Progenitor cell of endocrine pancreas (in vitro differentiated cells): ENCODE measurements at places on chromosomes 2 and 18.

GRCh38 chr2:168350380-168350779 is 103.0 kb upstream of the STK39 start:
- DNase-seq = no peak

DNA sequence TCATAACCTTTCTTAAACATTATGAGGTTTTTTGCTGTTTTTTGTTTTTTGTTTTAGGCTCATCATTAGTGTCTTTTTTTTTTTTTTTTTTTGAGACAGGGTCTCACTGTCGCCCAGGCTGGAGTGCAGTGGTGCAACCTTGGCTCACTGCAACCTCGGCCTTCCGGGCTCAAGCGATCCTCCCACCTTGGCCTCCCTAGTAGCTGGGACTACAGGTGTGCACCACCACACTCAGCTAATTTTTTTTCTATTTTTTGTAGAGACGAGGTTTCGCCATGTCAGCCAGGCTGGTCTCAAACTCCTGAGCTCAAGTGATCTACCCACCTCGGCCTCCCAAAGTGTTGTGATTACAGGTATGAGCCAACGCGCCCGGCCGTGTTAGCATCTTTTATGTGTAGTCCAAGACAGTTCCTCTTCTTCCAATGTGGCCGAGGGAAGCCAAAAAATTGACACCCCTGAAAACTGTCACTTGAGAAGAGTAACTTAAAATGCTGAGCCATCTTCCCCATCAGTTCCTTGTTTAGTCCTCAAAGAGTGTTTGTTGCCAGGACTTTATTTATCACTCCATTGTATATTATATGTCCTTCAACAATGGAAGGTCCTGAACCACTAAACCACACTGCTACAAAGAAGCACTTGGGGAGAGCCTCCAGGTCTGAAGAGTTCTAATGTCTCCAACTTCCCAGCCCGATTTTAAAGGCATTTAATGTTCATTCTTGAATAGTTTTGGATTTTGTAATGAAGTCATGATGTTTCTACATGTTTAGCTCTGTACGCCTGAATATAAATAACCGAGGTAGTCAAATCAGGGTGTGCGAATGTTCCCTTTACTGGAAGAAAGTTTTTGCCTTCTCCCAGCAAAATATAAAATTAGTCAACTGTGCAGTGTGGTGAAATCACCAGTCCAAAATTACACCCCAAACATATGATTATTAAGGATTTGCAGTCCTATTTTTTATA is 26.4 kb downstream of the ZNF516 start:
- no peak for DNase-seq

- no peak for DNase-seq
These were observed 851.4 kb upstream of the SOX11 start for GRCh38 chr2:4840791-4841190.

DNA sequence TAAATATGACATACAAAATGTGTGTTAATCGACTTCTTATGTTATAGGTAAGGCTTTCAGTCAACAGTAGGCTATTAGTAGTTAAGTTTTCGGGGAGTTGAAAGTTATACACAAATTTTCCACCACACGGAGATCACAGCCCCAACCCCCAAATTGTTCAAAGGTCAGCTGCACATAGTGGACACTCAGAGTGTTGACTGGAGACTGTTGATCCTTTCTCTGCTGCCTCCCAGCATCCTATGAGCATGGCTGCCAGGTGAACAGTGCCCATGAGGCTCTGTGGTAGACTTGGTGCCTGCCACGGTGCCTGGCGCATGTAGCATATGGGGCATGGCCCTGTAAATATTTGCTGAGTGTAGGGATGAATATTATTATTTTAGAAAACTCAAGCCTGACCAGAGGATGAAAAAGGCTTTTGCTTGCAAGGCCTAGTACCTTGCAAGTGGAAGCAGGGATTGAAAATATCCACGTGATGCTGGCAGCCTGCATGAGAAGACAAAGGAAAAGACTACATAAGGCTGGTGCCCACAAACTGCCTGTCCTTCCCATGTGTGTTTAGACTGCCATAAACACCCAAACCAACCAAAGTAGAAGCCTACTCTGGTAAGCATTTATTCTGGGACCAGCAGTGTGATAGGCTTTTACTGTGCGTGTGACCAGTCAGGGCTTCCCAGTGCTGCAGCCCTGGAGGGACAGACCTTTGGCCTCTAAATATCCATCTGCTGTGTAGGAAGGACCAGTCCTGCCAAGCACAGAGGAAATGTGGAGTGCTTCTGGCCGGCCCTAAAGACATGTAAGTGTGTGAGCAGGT is 226.1 kb downstream of the LDLRAD4 start:
- DNase-seq = no peak

- DNase-seq = no peak
These were observed 53.6 kb downstream of the VIT start for GRCh38 chr2:36750101-36750500.

- no peak for DNase-seq
These were observed 67.5 kb downstream of the DCDC2C start for GRCh38 chr2:3770724-3771415.
